ENCODE measurements at places on chromosomes 2 and 18.

DNA sequence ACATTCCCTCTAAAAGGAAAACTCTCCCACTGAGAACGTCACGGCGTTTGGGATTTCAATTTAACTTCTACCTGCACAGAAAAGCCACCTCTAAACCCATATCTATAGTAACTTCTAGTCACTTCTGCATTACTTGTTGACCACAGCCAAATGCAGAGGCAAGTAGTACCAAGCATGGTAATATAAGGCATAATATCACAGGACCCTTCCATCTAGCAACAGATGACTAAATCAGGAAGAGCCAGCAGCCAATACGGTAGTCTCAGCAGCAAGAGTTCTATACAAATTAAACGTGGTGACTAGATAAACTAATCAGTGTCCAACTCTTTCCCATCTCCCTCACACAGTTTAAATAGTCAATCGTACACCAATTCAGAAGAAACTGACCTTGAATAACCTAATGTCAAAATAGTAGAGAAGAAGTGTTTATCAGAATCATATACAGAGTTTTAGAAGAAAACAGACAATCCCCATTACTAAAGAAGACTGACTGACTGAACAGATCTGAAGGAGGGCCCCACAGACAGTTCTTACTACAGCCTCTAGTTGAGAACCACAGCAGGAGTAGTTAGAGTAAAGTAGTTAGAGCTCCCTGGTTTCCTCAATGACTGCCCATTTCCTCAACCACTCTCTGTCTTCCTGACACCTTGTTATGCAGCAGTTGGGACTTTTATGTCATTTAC is 30.0 kb downstream of the MEMO1 start:
- H3K27me3 ChIP-seq, result no peaks in the 10 kb centered on the region
- no peaks in the 10 kb centered on the region for H3K36me3 ChIP-seq
- no peaks in the 10 kb centered on the region for H3K4me1 ChIP-seq
- H3K4me3 ChIP-seq, result no peak overlapping the region
- no peak for DNase-seq

GRCh38 chr2:15761910-15762309 is 170.2 kb downstream of the DDX1 start:
- no peak for DNase-seq
- H3K27ac ChIP-seq, result no peak overlapping the region
- H3K36me3 ChIP-seq, result no peaks in the 10 kb centered on the region

DNA sequence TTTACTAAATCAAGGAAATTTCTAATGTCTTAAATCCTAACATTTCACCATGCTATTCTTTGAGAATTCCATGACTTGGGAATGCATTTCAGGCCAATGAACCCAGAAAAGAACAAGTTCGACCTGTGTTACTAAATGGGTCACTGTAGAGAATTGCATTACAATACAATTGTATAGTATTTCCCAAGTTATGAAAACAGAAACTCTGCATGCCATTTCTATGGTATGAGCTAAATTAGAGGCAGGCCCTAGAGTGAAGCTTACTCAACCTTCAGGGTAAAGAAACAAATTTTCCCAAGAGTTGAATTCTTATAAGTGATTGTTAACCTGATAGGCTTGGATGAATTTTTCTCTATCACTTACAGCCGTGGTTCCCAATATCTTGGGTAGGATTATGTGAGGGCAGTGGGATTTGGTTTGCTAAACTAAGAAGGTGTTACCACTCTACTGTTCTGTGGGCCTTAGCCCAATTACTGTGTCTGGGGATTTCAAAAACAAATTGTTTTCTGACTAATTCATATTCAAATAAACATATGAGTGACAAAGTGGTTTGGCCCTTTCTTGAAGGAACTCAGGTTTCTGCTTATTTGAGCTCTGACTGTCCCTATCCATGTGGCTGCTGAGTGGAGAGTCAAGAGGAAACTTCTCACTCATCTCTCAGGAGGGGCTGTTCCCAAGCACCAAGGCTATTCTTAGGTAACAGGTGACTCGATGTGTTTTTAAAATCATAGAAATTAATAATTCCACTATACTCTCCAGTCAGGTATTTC is 11.2 kb upstream of the SERPINB7 start:
- no peaks in the 10 kb centered on the region for H3K36me3 ChIP-seq
- no peaks in the 10 kb centered on the region for H3K4me1 ChIP-seq
- H3K27ac ChIP-seq, result no peak overlapping the region
- DNase-seq, result no peak

DNA sequence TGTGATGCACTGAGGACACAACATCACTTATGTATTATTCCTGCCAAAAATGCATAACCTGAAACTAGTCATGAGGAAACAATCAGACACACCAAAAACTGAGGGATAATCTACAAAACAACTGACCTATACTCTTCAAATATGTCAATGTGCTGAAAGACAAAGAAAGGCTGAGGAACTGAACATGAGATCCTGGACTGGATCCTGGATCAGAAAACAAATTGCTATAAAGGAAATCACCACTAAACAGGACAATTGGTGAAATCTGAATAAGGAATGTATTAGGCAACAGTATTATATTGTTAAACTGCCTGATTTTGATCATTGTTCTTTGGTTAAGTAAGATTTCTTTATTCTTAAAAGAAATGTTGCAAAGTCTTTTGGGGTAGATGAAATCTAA is 28.8 kb downstream of the CUL3 start:
- H3K4me3 ChIP-seq, result no peak overlapping the region
- H3K4me1 ChIP-seq, result no peaks in the 10 kb centered on the region
- H3K36me3 ChIP-seq, result no peaks in the 10 kb centered on the region
- no peak for DNase-seq
- no peaks in the 10 kb centered on the region for H3K27me3 ChIP-seq
- H3K27ac ChIP-seq, result no peak overlapping the region

GRCh38 chr2:200348897-200349563 is 42.5 kb downstream of the SPATS2L start:
- H3K36me3 ChIP-seq, result no peaks in the 10 kb centered on the region
- DNase-seq, result no peak
- H3K27me3 ChIP-seq, result no peaks in the 10 kb centered on the region
- no peaks in the 10 kb centered on the region for H3K4me1 ChIP-seq
- no peak overlapping the region for H3K27ac ChIP-seq

GRCh38 chr2:54569745-54570301 is 113.7 kb downstream of the SPTBN1 start:
- peak overlapping the region; percentile 95 for H3K27ac ChIP-seq
- H3K4me3 ChIP-seq, result peak overlapping the region; percentile 36
- DNase-seq, result no peak

- no peak for DNase-seq
- no peaks in the 10 kb centered on the region for H3K27me3 ChIP-seq
- H3K27ac ChIP-seq, result no peak overlapping the region
Observed at GRCh38 chr18:64052772-64053171, 82.9 kb downstream of the SERPINB8 start.

DNA sequence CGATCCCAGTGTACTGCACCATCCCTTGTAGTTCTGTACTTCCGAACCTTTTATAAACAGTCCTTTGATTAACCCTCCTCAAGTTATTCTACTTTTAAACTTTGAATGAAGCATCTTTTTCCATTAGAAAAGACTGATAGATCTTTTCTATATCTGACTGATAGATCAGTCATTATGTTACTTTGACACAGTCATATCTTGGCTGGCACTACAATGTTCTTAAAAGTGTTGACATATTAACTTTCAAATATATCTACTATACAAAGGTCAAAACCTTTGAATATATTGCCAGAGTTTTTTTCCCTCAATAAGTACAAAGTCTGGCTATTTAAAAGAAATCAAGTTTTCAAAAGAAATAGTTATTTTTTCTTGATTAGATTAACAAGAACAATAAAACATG is 35.4 kb upstream of the NABP1 start:
- H3K4me3 ChIP-seq, result no peak overlapping the region
- DNase-seq, result no peak
- H3K27ac ChIP-seq, result no peak overlapping the region
- no peaks in the 10 kb centered on the region for H3K36me3 ChIP-seq
- peaks cover 18% of the 10 kb centered on the region for H3K4me1 ChIP-seq
- H3K27me3 ChIP-seq, result no peaks in the 10 kb centered on the region

- no peak overlapping the region for H3K4me3 ChIP-seq
- H3K27ac ChIP-seq, result no peak overlapping the region
- peaks cover 18% of the 10 kb centered on the region for H3K36me3 ChIP-seq
Observed at GRCh38 chr2:159449504-159450124, 163.1 kb upstream of the WDSUB1 start.

GRCh38 chr18:46156124-46156745 is 52.0 kb downstream of the HAUS1 start:
- H3K36me3 ChIP-seq, result no peaks in the 10 kb centered on the region
- H3K27me3 ChIP-seq, result no peaks in the 10 kb centered on the region
- H3K4me3 ChIP-seq, result no peak overlapping the region
- H3K4me1 ChIP-seq, result peaks cover 65% of the 10 kb centered on the region
- no peak for DNase-seq

- no peak overlapping the region for H3K4me3 ChIP-seq
- no peak overlapping the region for H3K27ac ChIP-seq
- no peaks in the 10 kb centered on the region for H3K27me3 ChIP-seq
- H3K4me1 ChIP-seq, result no peaks in the 10 kb centered on the region
- peaks cover 20% of the 10 kb centered on the region for H3K36me3 ChIP-seq
- DNase-seq, result no peak
Observed at GRCh38 chr2:69931832-69932595, 17.1 kb downstream of the MXD1 start.

- no peak overlapping the region for H3K4me3 ChIP-seq
- H3K27me3 ChIP-seq, result no peaks in the 10 kb centered on the region
- H3K4me1 ChIP-seq, result no peaks in the 10 kb centered on the region
- no peaks in the 10 kb centered on the region for H3K36me3 ChIP-seq
- DNase-seq, result no peak
Observed at GRCh38 chr2:88658881-88659537, 31.7 kb upstream of the EIF2AK3 start.

GRCh38 chr2:43906448-43907109 is 67.8 kb downstream of the ABCG8 start:
- no peak overlapping the region for H3K27ac ChIP-seq
- no peaks in the 10 kb centered on the region for H3K27me3 ChIP-seq
- no peaks in the 10 kb centered on the region for H3K4me1 ChIP-seq
- H3K36me3 ChIP-seq, result peaks cover 16% of the 10 kb centered on the region

DNA sequence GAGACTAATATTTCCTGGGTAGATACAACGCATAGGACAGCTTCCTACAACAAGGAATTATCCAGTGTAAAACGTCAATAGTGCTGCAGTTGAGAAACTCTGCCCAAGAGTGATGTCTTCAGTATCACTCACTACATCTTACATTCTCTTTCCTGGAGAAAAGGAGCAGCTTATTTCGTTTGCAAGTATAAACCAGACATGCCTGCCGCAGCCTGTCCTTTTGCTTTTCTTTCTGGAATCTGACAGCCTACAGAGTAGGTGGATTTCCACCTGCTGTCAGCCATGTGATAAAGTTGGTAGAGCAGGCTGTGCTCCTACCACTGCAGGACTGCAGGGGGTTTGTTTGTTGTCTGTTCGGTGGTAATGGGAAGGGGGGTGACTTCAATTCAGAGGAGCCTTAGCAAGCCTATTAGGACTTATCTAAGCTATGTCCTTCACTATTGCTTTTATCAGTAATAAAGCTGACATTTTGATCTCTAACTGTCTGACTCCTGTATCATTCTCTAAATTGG is 439.1 kb downstream of the GRB14 start:
- H3K27me3 ChIP-seq, result no peaks in the 10 kb centered on the region
- H3K4me3 ChIP-seq, result no peak overlapping the region
- DNase-seq, result no peak
- no peaks in the 10 kb centered on the region for H3K36me3 ChIP-seq
- no peaks in the 10 kb centered on the region for H3K4me1 ChIP-seq

- DNase-seq, result no peak
- H3K36me3 ChIP-seq, result no peaks in the 10 kb centered on the region
- H3K4me1 ChIP-seq, result no peaks in the 10 kb centered on the region
- no peak overlapping the region for H3K4me3 ChIP-seq
- no peak overlapping the region for H3K27ac ChIP-seq
- H3K27me3 ChIP-seq, result no peaks in the 10 kb centered on the region
Observed at GRCh38 chr18:33755931-33756560, 178.0 kb downstream of the ASXL3 start.

GRCh38 chr2:140422759-140423158 is 1642.6 kb upstream of the NXPH2 start:
- H3K36me3 ChIP-seq, result no peaks in the 10 kb centered on the region
- no peaks in the 10 kb centered on the region for H3K27me3 ChIP-seq
- H3K4me1 ChIP-seq, result no peaks in the 10 kb centered on the region
- no peak overlapping the region for H3K4me3 ChIP-seq

GRCh38 chr18:62979176-62979575 is 263.8 kb downstream of the PHLPP1 start:
- H3K27me3 ChIP-seq, result no peaks in the 10 kb centered on the region
- no peak for DNase-seq
- H3K36me3 ChIP-seq, result no peaks in the 10 kb centered on the region
- no peaks in the 10 kb centered on the region for H3K4me1 ChIP-seq

DNA sequence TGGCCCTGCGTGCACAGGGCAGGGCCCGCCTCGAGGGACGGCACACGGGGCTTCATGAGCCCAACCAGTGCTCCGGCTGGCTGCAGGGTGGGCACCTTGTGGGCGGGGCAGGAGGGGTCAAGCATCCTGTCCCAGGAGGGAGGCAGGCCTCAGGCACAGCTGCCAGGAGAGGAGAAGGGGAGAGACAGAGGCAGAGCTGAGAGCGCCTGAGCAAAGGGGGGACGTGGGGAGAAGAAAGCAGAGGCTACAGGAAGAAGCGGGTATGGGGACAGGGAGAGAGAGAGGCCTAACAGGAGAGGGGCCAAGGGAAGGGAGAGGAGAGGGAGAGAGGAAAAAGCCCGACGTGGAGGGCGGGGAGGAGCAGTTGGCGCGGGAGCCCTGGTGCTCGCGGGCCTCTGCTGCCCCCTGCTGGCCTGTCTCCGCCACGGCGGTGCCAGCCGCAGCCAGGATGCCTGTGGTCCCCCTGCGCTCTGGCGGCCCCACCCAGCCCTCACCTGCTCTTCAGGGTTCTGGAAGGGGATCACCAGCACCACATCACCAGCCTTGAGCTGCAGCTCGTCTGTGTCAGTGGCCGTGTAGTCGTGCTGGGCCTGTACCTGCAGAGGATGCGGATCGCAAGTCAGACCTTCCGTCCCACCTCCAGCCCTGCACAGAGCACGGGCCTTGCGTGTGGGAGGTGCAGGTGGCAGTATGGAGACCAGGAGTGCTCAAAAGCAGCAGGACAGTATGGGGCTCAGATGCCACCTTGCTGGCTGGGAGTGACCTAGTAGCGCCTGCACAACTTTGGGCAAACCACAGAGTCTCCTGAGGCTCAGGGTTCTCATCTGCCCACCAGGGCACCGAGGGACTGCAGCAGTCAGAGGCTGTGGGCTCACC is 56.8 kb downstream of the BIN1 start:
- no peaks in the 10 kb centered on the region for H3K4me1 ChIP-seq
- H3K36me3 ChIP-seq, result peaks cover 37% of the 10 kb centered on the region
- peak; percentile 36 for DNase-seq

Measured in effector memory CD4-positive, alpha-beta T cell (primary cell).